ENCODE measurements at places on chromosomes 11 and 22.

GRCh38 chr11:110513259-110513801, 83.6 kb downstream of the FDX1 start:
- no peak for DNase-seq

DNA sequence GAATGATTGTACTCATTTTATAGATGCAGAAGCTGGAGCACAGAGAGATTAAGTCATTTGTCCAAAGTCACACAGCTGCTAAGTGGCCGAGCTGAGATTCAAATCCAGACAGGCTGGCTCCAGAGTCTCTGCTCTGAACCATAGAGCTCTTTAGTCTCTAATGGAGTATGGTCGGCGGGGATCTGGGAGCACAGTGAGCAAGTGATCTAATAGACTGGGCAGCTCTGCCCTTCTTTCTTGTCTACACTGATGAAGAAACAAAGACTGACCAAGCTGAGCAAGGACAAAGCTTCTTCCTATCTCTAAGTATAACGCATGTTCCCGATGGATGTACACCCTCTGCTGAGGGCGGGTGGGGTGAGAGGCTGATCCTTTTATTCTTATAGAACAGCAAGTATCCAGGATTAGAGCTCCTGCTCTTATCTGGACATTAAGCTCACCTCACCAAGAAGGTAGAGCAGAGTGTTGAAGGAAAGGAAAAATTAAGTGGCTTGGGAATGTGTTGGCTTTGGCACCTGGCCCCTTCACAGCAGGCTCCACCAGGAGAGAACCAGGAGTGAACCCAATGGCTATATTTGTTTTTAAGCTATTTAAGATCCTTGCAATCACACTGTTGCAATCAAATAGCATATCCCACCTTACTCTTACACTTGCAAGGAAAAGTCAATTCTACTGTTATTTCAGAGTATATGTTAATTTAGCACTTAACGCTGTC, 68.7 kb downstream of the ETS1 start:
- no peak for DNase-seq

- DNase-seq = no peak
Measured at GRCh38 chr11:70070706-70071105, 7.4 kb upstream of the ANO1 start.

GRCh38 chr11:82869657-82870056, 30.6 kb downstream of the PRCP start:
- DNase-seq = no peak

GRCh38 chr11:34086554-34087283, 18.7 kb upstream of the NAT10 start:
- DNase-seq = no peak
